ENCODE measurements at places on chromosomes 5 and 9. TPM values are rescaled to one million over a fixed set of nuclear protein-coding genes. Genes with fewer than 3 reads are reported as not detected.

- no peak for DNase-seq
These were observed 207.1 kb downstream of the DCP2 start for GRCh38 chr5:113183694-113184093.

DNA sequence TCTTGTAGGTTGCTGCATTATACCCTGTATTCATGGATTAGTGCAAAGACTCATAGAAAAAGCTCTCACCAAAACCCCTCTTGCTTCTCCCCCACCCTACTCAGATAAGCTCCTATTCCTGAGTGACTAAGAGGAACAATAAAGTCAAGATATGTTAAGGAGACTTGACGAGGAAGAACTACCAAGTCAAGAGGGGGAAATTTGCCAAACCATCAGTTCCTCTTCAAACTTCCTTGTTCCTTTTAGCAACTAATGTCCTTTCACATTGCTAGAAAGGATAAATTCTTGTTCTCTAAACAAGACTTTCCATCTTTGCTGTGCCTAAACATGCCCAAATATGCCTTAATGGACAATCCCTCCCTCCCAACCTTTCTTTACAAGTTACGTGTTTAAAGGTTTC, 27.0 kb downstream of the CNOT8 start:
- no peak for DNase-seq

DNA sequence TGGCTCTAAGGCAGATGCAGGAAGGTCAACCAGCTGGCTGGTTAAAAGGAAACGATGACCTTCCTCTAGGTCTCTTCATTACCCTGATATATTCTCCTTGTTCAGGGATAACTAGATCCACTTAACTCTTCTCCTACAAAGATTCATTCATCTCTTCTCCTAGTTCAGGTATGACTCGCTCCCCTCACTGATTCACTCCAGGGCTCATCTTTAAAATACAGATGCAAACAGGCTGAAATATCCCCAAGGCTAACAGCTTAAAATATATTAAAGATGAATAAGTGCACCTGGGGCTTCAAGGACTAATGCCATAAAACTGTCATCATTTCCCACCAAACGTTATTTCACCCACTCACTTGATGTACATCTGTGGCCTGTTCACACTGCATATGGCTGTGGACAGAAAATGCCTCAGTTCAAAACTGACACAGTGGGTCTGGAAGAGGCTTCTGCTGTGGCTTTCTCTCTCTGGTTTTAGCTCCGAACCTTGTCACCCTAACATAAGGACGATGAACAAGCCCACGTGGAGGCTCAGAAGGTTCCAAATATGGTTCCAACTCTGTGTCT, 366.9 kb downstream of the DEPDC1B start:
- no peak for DNase-seq

DNA sequence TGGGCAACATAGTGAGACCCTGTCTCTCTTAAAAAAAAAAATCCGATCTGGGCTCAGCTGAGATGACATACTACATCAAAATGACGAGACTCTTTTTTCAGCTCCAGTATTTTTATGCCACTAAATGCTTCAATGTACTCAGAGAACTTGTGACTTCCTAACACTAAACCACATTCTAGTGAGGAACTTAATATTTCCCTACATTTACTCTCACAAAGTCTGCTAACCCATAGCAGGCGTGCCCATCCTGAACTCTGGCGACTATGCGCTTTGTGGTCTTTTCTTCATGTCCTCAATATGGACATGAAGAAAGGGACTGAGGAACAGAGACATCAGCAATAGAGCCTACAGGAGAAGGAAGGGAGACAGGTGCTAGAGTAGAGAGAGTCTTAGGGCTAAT, 41.3 kb downstream of the ITK start:
- DNase-seq = no peak

- no peak for DNase-seq
These were observed 27.7 kb downstream of the NEK6 start for GRCh38 chr9:124285490-124285889.

DNA sequence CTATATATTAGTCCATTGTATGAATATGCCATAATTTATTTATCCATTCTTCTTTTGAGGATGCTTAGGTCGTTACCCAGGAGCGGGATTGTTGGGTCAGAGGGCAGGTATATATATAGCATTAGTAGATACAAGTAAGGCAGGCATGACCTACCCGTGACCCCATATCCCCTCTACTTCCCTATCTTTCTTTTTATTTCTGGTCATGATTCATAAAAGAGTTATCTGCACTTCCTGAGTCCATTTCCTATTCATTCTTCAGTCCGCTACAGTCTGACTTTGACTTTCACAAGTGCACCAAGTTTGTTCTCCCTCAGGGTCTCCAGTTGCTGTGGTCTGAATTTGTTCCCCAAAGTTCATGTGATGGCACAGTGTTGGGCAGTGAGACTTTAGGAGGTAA, 6.9 kb downstream of the RHOBTB3 start:
- no peak for DNase-seq

- no peak for DNase-seq
These were observed 53.2 kb downstream of the TTC39B start for GRCh38 chr9:15253786-15254185.

GRM6 gene
- total RNA-seq = not detected

DNA sequence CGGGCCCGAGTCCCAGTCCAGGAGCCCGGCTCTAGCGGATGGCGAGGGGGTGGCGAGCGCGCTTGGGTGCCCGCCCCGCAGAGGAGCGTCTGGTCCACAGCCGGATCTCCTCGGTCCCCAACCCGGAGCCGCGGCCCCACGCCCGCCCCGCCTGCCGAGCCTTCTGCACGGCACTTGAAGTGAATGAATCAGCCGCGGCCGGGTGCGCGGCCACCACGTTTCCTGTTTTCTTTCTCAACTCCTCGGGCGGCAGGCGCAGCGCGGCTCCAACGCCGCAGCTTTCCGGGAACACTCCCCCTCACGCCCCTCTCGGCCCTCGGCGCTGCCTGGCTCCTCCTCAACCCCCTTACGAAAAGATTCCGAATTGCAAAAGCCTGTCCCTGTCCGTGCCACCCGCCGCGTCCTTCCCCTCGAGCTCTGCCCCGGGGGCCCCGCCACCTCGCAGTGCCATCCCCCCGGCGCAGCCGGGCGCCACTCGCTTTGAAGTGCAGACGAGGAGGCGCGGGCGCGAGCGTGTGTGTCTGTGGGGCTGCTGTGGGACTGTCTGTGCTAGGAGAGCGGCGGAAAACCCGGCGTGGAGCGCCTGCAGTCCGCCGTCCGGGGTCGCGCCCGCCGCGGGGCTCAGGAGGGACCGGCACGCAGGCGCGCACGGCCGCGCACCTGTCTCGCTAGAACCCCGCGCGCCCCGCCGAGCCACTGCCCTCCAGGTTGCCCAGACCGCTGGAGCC, 456.6 kb downstream of the RAB3C start:
- peak; percentile 69 for DNase-seq

- DNase-seq = no peak
These were observed 68.0 kb upstream of the ALDH1A1 start for GRCh38 chr9:73020877-73021276.

DNA sequence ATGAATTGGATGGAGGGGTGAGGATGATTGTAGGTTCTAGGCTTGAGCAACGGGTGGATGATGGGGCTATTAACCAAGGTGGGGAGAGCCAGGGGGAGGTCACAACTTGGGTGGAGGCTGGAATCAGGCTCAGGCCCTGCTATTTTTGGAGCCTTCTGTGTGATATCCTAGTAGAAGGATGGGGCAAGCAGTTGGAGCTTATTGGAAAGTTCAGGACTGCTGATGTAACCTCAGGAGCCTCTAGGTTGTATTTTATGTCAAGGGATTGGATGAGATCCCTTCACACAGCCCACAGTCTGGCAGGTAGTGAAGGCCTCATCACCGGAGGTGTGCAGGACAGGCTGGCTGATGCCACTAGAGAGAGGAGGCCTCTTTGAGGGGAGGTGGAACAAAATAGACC, 11.2 kb upstream of the RPS14 start:
- no peak for DNase-seq

CDO1 gene
- 29.1 TPM for total RNA-seq

GRCh38 chr9:124139001-124139400, 118.7 kb upstream of the NEK6 start:
- no peak for DNase-seq

PCDHGA9 gene
- total RNA-seq = 16.2 TPM

Data from dorsolateral prefrontal cortex (tissue), 122 donors.